ENCODE measurements at places on chromosomes 6 and 20.

GRCh38 chr6:42530296-42530695, 33.5 kb upstream of the UBR2 start:
- no peak for DNase-seq

GRCh38 chr20:46226602-46227001, 81.7 kb downstream of the CDH22 start:
- no peak for DNase-seq

DNA sequence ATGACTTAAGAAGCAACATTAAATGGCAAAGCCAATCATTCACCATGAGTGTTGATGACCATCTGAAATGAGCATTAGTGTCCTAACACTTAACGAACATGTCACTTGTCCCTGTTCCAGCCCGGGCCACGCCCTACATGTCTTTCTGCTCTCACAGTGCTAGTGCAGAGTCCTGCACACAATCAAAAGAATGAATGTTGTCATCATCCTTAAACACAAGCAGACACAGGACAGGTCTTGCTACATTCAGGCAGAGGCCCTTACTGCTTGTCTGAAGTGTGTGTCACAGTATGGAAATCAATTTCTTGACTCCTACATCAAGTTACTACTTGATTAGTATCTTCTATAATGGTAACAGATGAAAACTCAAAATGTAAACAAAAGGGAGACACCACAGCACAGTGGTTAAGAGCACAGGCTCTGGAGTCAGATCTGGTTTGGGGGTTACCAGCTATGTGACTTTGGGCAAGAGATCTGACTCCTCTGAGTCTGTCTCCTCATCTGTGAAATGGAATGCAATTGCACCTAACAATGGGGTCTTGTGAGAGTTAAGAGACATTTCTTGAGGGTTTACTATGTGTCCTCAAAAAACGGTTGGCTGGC, 17.4 kb downstream of the UBE2V1 start:
- DNase-seq: no peak

- no peak for DNase-seq
These were observed 14.3 kb upstream of the SPO11 start for GRCh38 chr20:57315083-57315975.

GRCh38 chr6:90097356-90097755, 199.3 kb downstream of the BACH2 start:
- DNase-seq: no peak

DNA sequence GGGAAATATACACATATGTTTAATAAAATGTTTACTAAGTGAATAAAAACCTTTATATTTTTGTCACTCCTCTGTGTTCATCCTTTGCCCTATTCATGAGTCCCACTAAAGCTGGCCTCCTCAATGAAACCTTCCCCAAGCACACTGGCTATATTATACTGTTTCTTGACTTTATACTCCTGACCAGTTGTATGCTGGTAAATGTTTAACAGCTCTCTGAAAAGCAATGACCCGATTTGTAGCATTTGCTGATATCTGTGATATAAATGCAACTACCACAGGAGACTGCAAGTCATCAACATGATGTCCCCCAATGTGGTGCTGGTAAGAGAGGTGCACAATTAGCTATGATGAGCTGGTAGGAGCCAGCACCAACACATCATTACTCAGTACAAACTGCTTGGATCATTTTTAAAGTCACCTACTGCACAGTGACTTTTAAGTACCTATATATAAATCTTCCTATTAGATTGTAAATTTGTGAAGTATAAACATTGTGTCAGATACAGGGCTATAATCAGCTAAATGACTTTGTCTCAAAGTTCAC, 64.6 kb upstream of the MCM9 start:
- no peak for DNase-seq

DNA sequence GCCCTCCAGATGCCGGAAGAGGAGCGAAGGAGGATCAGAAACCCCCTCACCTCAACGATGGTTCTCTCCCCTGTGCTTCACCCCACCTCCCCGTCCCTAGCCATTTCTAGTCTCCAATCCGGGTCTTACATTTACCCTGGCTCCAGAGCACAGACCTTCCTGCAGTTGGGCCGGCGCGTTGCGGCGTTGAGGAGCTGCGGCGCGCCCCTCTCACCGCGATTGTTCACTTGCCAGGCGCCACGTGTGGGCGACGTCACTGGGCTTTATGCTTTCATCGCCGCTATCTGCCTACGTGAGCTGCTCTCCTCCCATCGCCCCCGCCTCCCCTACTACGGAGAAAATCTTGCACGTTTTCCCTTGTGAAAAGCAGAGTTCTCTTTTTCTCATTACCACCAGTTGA, at the start of gene CRISP2:
Gene CRISP2 (minus strand): TSS at position 198 of the 400 bp plus-strand sequence. CDS start 4,347 bp downstream, outside the sequence.
- no peak for DNase-seq

DNA sequence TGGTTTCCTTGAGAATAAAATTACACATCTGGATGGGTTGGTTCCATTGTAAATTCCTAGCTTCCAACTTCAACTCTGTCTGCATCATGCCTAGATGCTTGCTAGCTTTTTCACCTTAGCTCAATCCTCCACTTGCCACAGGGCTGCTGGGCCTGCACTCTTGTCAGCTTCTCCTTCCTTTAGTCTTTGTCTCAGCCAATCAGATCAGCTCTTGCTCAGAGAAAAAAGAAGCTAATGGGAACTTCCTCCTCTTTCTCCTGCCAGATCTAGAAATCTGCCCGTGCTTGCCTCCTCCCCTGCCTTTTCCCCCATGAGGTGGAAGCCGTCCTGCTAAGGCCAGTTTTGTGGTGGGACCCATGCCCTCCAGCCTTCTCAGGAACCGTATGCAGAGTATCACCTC, 18.5 kb downstream of the RAE1 start:
- peak; percentile 44 for DNase-seq

DNA sequence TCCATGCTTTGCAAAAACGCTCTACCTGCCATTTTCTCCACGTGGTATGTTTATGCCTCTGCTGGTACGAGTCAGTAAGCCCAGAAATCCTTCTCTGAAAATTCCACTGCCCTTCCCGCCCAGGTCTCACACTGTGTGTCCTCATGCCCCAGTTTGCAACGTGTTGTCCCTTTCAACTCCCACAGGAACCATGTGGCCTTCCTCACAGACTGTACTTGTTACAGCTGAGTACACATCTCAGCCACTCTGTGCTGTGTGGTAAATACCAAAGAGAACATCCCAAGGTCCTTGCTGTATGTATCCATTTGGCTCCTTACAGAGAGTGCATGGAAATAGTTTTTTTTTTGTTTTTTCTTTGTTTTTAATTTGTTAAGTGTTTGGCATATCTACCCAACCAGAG, 56.9 kb downstream of the RTN4IP1 start:
- DNase-seq: no peak

GRCh38 chr6:25889877-25890853, 16.1 kb upstream of the SLC17A3 start:
- peak; percentile 77 for DNase-seq

GRCh38 chr6:44678252-44678935, 290.9 kb downstream of the CDC5L start:
- DNase-seq: no peak

DNA sequence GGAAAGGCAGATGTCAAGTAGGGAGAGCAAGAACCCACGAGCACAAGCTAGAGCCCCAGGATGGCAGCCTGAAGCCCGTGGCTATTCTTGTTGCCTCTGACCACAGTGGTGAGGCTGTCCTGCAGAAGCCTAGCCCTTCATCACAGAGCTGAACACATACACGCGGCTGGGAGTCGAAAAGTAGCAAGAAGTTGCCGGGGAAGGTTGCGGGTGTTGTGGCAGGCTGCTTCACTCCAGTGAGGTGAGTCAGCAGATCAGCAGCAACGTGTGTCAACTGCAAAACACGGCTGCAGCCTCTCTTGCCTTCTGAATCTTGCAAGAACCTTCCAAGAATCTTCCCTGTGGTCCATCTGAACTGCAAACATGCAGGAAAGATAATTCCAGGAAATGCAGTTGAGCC, 10.6 kb upstream of the STX16 start:
- DNase-seq: no peak

DNA sequence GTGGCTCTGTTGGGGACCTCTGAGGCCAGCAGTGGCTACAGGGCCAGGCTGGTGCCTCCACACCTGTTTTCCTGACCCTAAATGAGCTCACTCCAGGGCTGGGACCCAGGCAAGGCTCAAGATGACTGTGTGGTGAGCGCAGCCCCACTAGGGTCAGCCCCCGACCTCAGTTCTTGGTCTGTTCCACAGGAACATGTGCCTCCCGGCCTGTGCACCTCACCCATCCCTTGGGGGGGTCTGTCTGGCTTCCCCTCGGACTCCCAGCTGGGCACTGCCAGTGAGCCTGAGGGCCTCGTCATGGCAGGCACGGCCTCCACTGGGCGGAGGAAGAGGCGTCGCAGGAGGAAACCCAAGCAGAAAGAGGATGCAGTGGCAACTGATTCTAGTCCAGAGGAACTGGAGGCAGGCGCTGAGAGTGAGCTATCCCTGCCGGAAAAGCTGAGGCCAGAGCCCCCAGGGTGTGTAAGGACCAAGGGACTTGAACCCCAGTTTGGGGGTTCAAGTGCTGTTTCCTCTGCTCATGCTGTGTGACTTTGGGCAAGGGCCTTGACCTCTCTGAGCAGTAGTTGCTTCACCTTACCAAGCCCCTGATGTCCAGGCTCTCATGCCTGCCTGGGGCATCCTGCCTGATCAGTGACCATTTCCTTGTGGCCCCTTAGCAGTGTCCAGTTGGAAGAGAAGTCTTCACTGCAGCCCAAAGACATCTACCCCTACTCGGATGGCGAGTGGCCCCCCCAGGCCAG, 8.0 kb downstream of the LPIN3 start:
- no peak for DNase-seq
